ENCODE measurements at places on chromosomes 4 and X. TPM values are rescaled to one million over a fixed set of nuclear protein-coding genes. Genes with fewer than 3 reads are reported as not detected.

The CT45A2 gene
- not detected for total RNA-seq

The ITM2A gene
- total RNA-seq = 44.4 TPM

The WDFY3 gene
- 126 TPM for total RNA-seq

The TRO gene
- total RNA-seq = 2.7 TPM

The SPANXA2 gene
- total RNA-seq = not detected

The CFAP47 gene
- total RNA-seq = not detected

The ARSD gene
- total RNA-seq = 35.1 TPM

DNA sequence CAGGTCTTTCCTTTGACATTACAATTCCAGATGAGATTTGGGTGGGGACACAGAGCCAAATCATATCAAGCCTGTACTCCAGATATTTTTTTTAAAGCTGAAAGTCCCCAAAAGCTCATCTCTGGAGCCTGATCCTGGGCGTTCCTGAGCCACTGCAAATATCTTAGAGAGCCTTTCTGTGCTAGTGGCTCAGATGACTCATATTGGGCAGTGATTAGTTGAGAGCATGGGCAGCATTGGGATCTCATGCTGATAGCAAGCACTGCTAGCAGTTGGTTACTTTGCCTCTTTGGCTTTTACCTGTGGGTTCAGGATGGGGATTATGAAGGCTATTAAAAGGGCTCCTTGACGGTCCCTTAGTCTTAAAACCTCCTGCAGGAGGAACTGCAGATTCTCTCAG lies 51.4 kb upstream of the SCRG1 start:
- H3K27ac ChIP-seq = no peak overlapping the region
- DNase-seq = no peak
- H3K27me3 ChIP-seq = no peaks in the 10 kb centered on the region
- H3K4me1 ChIP-seq = no peaks in the 10 kb centered on the region
- no peaks in the 10 kb centered on the region for H3K36me3 ChIP-seq
- no peak overlapping the region for H3K4me3 ChIP-seq

- H3K27me3 ChIP-seq = no peaks in the 10 kb centered on the region
- H3K36me3 ChIP-seq = no peaks in the 10 kb centered on the region
- no peak overlapping the region for H3K4me3 ChIP-seq
- DNase-seq = no peak
Measured at GRCh38 chr4:75848891-75849290, 53.4 kb downstream of the PPEF2 start.

DNA sequence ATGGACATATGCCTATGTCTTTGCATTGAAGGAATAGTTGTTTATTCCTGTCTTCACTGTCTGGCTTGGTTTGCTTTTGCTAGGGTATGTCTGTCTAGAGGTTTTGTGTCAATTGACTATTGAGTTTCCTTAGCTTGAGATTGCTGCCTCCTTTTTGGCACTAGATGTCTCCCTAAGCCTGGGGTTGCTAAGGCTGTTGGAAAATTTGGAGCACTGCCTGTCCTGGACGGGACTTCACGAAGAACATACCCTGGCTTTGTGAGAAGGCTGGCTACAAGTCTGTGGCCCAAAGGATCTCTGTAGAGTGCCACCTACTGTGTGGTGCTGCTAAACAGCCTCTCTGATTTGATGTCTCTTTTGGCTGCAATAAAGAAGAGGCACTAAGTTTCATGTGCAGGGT lies 183.8 kb upstream of the NUDT10 start:
- H3K4me3 ChIP-seq = no peak overlapping the region
- no peaks in the 10 kb centered on the region for H3K27me3 ChIP-seq
- no peaks in the 10 kb centered on the region for H3K4me1 ChIP-seq
- no peak overlapping the region for H3K27ac ChIP-seq
- H3K36me3 ChIP-seq = no peaks in the 10 kb centered on the region

DNA sequence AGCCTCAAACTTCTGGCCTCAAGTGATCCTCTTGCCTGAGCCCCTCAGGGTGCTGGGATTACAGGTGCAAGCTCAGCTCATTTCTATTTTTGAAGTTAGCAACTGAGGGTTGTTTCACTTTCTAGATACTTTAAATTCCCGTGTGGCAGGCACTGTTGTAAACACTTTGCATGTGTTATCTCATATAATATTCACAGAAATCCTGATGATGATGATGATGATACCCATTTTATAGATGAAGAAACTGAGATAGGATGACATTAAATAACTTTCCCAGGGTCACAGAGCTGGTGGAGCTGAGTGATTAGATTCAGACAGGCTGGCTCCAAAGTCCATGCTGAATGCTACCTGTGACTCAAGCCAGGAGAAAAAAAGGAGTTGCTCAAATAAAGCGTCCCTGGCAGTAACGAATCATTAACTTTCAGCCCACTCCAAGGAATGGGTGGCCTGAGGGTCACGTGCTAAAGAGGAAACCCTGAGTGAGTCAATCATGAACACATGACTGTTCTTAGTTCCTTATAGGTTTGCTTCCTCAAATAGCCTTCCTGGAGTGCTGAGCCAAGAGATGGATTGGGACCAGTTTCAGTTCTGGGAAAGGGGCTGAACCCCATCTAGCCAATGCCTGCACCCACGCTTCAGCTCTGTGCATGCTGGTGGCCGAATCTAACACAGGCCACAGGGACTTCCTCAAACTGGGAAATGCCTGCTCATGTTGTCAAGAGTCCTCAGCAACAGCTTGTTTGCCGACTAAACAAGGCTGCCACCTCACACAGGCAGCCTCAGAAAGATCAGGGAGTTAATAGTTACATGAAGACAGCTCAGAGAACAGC lies 52.8 kb downstream of the RBM47 start:
- H3K4me3 ChIP-seq = peak overlapping the region; percentile 8
- peak; percentile 93 for DNase-seq
- H3K36me3 ChIP-seq = no peaks in the 10 kb centered on the region
- H3K27me3 ChIP-seq = no peaks in the 10 kb centered on the region

GRCh38 chr4:86011117-86011516 lies 348.7 kb downstream of the MAPK10 start:
- H3K27ac ChIP-seq = no peak overlapping the region
- no peak overlapping the region for H3K4me3 ChIP-seq
- no peak for DNase-seq
- H3K36me3 ChIP-seq = no peaks in the 10 kb centered on the region
- no peaks in the 10 kb centered on the region for H3K27me3 ChIP-seq

- H3K4me3 ChIP-seq = no peak overlapping the region
- H3K36me3 ChIP-seq = no peaks in the 10 kb centered on the region
- H3K27me3 ChIP-seq = no peaks in the 10 kb centered on the region
- H3K4me1 ChIP-seq = no peaks in the 10 kb centered on the region
- no peak for DNase-seq
Measured at GRCh38 chr4:14771094-14771493, 231.2 kb upstream of the CPEB2 start.

- H3K4me1 ChIP-seq = peaks cover 19% of the 10 kb centered on the region
- peak overlapping the region; percentile 61 for H3K27ac ChIP-seq
- no peak overlapping the region for H3K4me3 ChIP-seq
- H3K27me3 ChIP-seq = no peaks in the 10 kb centered on the region
- DNase-seq = no peak
Measured at GRCh38 chr4:41418444-41418843, 119.5 kb upstream of the LIMCH1 start.

DNA sequence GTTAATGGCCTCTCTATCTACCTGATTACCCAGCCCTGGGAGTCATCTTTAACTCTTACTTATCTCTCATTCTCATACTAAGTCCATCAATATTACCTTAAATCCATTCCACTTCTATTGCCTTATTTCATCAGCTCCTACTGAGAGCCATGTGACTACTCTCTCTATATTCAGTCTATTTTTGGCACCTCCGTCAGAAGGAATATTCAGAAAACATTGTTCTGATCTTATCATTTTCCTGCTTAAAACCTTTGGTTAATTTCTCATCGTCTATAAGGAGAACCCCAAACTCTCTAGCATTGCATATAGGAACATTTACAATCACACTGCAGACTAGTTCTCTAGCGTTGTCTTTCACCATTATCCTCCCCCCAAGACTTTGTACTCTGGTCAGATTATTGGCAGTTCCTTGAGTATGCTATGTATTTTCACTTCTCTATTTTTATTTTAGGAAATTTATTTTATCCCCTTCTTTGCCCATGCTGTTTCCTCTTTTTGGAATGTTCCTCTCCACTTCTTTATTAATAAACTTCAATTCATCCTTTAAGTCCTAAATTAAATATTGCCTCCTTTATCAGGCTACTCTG lies 13.7 kb upstream of the AMMECR1 start:
- H3K4me1 ChIP-seq = no peaks in the 10 kb centered on the region
- no peaks in the 10 kb centered on the region for H3K27me3 ChIP-seq
- DNase-seq = no peak
- H3K36me3 ChIP-seq = no peaks in the 10 kb centered on the region
- H3K4me3 ChIP-seq = no peak overlapping the region
- no peak overlapping the region for H3K27ac ChIP-seq

DNA sequence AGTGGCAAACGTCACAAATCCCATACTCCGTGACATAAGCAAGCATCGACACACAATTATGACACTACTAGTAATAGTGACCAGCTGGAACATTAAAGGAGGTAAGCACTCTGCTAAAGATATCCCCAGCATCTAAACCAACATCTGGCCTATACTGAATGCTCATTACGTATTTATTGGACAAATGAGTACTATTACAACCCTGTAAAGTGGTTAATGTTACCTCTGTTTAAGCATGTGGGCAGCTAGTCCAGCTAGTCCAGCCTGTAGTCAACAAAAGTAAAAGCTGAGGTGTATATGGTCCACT lies 419 bp upstream of the RPGR start:
- peak overlapping the region; percentile 96 for H3K27ac ChIP-seq
- no peak for DNase-seq
- H3K4me1 ChIP-seq = no peaks in the 10 kb centered on the region

DNA sequence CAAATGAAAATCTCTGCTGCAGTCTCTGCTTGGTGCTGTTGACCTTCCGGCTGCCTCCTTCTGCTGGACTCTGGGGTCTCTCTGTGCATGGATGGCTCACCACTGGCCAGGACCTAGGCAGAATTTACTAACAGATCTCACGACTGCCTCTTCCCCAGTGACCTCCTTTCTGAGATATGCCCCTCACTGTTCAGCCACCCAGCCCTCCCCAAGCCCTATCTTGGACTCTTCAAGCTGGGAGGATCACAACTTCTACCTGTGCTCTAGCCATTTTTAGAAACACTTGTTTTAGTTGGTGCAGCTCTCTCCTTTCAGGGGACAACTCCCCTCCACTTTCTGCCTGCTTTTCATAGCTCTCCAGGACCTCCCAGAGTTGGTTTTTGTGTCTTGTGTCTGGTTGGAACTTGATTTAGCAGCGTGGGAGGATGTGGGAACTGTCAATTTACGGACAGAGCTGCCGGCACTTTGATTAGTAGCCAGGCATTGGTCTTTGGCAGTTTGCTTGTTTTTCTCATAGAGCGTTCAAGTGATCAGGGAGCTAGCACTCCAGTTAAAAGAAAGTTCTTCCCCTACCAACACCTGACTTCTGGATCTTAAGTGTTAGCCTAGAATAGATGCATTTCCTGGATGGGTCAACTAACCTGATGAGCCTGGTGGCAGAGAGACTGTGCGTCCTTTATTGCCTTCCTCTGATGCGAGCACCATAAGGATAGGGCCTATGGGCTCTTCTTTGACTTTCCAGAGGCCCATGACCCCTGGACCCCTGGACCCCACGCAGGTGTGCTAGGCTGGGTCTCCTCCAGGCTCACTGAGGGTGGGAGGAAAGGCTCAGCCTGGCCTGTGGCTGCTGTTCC lies 6.5 kb downstream of the RGS12 start:
- no peak overlapping the region for H3K4me3 ChIP-seq
- H3K4me1 ChIP-seq = peaks cover 36% of the 10 kb centered on the region
- no peak for DNase-seq

GRCh38 chrX:1486749-1487361 lies 34.1 kb upstream of the ASMTL start:
- no peaks in the 10 kb centered on the region for H3K36me3 ChIP-seq
- H3K27me3 ChIP-seq = no peaks in the 10 kb centered on the region
- peaks cover 3% of the 10 kb centered on the region for H3K4me1 ChIP-seq

DNA sequence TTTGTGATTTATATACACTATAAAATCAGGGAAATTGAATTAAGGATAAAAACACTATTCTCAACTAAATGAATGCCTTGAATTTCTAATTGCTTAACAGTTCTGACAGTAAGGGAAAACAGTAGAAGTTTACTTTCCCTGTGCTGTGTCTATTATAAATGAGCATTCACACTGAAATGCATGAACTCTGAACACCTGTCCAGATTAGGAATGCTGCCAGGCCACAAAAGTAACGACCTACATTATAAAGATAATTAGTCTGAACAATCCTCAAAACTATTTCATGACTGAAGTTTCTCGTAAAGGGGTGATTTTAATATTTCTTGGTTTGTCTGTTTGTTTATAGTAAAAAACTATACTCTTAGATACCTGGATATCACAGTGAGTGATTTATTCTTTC lies 2.0 kb downstream of the NDST3 start:
- H3K4me1 ChIP-seq = no peaks in the 10 kb centered on the region
- no peak overlapping the region for H3K4me3 ChIP-seq
- no peak for DNase-seq
- H3K27ac ChIP-seq = no peak overlapping the region
- peaks cover 43% of the 10 kb centered on the region for H3K27me3 ChIP-seq
- no peaks in the 10 kb centered on the region for H3K36me3 ChIP-seq

- H3K36me3 ChIP-seq = no peaks in the 10 kb centered on the region
- no peak for DNase-seq
- no peak overlapping the region for H3K4me3 ChIP-seq
- no peak overlapping the region for H3K27ac ChIP-seq
- H3K4me1 ChIP-seq = no peaks in the 10 kb centered on the region
Measured at GRCh38 chrX:120334151-120334550, 22.9 kb upstream of the TMEM255A start.

DNA sequence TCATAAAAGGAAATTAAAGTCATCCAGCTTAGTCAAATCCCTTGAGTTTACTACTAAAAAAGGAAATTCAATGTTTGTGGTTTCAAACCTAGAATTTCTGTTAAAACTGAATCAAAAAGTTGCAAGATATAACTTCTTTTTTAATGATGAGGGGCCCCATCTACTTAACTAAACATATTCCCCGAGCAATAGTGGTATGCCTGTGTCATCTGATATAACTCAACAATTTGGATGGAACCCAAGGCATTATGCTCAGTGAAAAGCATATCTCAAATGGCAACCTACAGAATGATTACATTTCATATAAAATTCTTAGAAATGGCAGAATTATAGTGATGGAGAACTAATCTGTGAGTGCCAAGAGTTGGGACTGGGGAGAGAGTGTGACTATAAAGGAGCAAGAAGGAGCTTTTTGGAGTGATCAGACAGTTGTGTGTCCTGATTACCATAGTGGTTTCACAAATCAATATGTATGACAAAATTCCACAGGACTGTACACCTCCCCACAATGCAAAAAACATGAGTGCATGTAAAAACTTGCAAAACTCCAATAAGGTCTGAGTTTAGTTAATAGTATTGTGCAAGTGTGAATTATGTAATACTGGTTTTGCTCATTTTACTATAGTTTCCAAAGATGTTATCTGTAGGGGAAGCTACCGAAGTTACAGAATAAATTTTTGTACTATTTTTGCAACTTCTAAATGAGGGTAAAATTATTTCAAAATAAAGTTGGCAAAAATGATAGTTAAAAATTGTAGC lies 323.2 kb downstream of the ARHGAP24 start:
- no peaks in the 10 kb centered on the region for H3K36me3 ChIP-seq
- H3K4me3 ChIP-seq = no peak overlapping the region
- peaks cover 2% of the 10 kb centered on the region for H3K4me1 ChIP-seq
- H3K27me3 ChIP-seq = no peaks in the 10 kb centered on the region

- DNase-seq = no peak
- H3K36me3 ChIP-seq = no peaks in the 10 kb centered on the region
- H3K4me1 ChIP-seq = no peaks in the 10 kb centered on the region
- no peaks in the 10 kb centered on the region for H3K27me3 ChIP-seq
Measured at GRCh38 chrX:47060708-47061107, 17.5 kb upstream of the RGN start.

Data from upper lobe of right lung (tissue), 1 donor.